Natural killer cell treated with Interleukin-12 subunit alpha and Interleukin-12 subunit beta and Interleukin-15 and Interleukin-18, amount 100 ng/mL, for 72 hours (primary cell): ENCODE measurements at places on chromosomes 1 and 21. TPM values are rescaled to one million over a fixed set of nuclear protein-coding genes. Genes with fewer than 3 reads are reported as not detected.

DNA sequence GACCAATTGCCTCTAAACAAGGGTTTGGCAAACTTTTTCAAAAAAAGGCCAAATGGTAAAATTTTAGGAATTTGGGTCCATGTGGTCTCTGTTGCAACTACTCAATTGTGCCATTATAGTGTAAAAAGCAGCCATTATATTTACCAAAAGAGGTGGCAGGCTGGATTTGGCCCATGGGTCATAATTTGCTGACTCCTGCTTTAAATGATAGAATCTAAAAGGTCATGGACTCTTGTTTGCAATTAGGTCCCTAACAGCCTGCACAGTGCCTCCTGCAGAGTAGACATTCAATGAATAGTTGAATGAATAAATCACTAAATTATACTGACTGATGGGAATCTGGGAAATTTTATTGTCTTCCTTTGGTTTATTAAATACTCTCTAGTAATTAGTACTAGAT is 6.2 kb downstream of the BECN2 start:
- DNase-seq: no peak

The CELA3B gene
- total RNA-seq: not detected

GRCh38 chr1:172442843-172443565 is 865 bp downstream of the PIGC start:
- DNase-seq: no peak

DNA sequence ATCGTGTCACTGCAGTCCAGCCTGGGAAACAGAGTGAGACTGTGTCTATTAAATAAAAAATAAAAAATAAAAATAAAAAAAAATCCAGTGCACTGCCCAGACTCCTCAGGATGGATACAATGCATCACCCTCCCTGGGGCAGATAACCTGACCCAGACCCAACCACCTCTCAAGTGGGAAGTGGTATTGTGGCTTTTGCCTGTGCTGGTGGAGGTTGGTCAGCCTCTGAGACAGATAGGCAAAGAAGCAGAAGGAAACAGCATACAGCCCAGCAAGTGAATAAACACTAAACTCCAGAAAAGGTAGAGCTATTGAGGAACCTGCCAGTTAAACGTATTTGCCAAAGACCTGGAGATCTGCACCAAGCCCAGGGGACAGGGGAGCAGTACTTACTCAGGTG is 22.0 kb downstream of the HHIPL2 start:
- no peak for DNase-seq

The GJA8 gene
- total RNA-seq: not detected

DNA sequence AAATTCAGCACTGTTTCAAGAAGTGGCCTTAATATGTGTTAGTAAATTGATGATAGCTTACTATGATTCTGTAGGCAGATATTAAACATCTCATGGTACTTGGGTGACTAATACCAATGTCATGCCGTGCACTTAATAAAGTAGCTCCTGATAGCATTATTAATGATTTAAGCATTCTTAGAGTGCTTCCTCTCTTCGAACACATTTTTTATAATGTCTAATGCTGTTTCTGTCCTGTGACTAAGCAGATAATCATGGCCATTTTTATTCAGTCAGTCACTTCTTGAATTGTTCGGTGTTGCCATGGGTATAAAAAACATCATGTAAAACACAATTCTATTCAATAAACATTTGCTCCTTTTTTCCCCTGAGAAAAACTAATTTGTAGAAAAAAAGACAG is 804.6 kb upstream of the ADGRL4 start:
- DNase-seq: no peak
